ENCODE measurements at places on chromosomes 5 and 9. TPM values are rescaled to one million over a fixed set of nuclear protein-coding genes. Genes with fewer than 3 reads are reported as not detected.

GRCh38 chr5:51960617-51961121 is 577.4 kb downstream of the ISL1 start:
- DNase-seq, result no peak

ANKRD34B gene
- total RNA-seq, result not detected

DNA sequence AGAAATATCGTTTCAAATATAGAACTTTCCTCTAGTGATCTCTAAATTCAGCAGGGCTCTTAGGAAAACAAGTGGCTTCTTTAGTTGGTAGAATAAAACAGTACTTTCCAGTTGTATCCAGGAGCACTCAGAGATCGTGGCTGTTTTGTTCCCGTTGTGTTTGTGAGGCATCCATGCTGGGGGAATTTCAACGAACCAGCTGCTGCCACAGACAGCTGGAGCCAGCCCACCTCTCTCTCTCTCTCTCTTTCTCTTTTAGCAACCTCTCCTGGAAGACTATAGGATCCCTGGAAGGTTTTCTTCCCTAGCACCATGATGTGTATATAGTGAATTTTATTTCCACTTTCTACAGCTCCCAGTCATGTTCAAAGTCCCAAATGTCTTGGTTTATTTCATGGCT is 1116.0 kb upstream of the SEMA6A start:
- DNase-seq, result no peak

- DNase-seq, result no peak
Observed at GRCh38 chr5:154394307-154394706, 51.5 kb upstream of the SAP30L start.

- DNase-seq, result no peak
Observed at GRCh38 chr9:125355601-125356000, 94.0 kb downstream of the GAPVD1 start.

DNA sequence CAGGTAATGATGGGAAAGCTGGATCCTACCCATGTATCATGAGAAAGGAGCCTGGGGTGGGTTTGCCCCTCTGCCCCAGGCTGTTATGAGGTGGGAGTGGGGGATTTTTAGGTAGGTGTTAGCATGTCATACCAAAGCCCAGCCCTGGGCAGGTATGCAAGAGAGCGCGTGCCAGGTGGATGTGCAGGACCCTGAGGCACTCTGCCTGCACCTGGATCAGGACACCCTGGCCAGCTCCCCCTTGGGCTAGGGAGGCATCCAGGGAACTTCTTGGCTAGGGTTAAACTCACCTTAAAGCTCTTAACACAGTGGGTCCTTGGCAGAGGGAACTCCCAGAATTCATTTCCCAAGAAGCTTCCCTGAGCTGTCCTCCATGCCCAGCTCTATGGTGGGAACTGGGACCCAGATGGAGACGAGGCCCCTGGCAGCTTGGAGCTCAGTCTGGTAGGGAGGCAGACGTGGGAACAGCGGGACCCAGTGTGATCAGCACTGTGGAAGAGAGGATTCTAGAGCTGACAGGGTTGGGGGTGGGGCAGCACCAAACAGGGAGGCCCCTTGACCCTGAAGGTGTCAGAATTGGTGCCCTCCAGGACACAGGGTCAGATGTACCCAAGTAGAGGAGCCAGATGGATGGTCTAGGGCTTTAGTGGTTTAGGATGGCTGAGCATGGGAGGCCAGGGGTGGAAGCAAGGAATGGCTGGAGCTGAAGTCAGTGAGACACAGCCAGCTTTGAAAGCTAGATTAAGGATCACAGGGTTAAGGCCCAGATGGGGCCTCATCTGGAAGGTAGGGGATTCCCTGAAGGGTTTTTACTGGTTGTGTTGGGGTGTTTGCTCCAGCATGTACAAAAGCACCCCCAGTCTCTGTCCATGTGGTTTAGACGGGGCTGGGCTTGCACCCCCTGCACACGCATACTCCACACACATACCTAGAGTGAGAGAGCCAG is 2.2 kb upstream of the PRR7 start:
- DNase-seq, result no peak

DNA sequence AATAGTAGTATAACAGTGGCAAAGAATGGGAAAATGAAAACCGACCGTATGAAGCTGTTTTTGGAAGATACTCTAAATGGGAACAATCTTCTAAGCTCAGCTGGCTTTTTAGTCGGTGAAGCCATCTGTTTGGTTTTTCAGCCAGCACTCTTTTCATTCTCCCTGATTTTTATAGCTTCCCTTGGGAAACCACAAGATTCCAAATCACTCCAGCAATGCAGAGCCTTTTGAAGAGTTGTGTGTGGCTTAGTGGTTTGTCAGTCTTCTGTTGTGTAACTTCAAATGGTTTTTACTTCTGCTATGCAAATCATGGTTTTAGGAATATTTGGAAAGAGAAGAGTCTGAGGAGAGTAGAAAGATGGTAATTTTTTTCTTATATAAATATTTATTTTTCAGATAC is 180.7 kb downstream of the KDM4C start:
- DNase-seq, result no peak

DNA sequence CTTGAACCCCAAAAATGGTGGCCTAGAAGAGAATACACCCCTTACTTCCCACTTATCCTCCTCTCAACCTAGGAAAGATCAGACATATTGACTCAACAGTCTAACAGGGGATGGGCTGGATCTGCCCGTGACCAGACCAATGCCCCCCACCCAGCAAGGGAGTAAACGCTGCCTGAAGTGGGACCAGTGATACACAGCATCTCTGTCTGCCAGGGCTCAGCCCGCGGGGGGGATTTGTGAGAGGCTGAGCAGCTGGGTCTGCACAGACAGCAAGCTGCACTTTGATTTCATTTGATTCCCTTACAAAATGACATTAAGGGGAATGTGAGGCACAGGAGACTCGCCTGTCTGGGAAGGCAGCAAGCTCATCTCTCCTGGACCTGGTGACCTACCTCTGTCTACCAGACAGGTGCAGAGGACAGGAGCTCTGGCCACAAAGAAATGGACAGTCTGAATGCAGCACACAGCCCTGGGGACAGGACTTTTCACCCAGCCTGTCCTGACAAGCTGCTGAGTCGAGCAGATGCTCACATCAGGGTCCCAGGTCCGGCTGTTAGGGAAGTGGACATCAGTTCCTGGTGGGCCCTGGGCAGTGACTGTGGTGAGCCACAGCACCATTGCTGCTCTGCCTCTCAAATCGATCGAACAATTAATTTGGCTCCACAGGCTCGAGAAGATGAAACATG is 79.9 kb downstream of the RGS3 start:
- peak; percentile 56 for DNase-seq

PDGFRB gene
- total RNA-seq, result 341 TPM

- no peak for DNase-seq
Observed at GRCh38 chr5:33272288-33272687, 168.5 kb upstream of the TARS1 start.

GRCh38 chr5:167786871-167787578 is 504.4 kb upstream of the WWC1 start:
- DNase-seq, result no peak

SLC4A9 gene
- total RNA-seq, result not detected

DNA sequence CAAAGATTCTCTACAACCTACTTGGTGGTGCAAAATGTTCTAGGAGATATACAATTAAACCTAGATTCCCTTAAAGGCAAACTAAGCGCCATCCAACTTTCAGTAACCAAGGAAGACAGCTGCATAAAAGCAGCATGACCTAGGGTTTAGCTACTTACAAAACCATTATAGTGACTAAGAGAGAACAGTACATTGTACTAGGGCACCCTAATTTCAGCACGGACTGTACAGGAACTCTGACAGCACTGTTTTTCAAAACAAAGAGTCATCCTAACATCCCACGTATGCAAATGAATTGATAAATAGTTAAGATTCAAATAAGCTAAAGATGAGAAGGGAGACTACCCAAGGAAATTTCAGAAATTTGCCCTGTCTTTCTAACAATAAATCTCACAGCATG is 30.0 kb downstream of the STRBP start:
- DNase-seq, result no peak

DNA sequence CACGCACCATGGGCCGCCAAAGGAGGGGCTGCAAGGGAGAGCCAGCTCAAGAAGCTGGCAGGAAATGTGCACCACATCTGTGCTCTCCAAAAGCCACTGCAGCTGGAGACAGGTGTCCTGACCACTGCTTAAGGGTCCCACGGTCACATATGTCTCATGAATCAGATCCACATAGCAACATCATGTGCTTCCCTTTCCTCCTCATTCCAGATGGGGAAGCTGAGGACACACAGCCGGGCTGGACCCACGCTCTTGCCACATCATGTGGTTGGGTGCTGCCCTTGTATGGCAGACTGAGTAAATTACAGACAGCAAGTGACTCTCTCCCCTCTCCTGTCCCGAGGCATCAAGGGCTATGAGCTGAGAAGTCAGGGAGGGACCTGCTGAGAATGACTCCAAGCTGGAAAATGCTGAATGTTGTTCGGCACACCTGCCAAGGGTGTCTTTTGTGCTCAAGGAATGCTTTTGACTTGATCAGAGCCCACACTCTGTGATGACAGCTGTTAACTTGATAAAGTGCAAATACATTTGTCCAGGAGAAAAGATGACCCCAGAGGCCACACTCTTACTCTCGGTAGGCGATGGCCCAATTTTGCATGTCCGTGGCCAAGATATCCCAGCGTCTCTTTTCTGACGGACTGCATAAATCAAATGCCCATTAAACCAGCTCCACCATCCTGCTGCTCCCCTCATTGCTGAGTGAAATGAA is 58.2 kb downstream of the NSUN2 start:
- DNase-seq, result no peak

DNA sequence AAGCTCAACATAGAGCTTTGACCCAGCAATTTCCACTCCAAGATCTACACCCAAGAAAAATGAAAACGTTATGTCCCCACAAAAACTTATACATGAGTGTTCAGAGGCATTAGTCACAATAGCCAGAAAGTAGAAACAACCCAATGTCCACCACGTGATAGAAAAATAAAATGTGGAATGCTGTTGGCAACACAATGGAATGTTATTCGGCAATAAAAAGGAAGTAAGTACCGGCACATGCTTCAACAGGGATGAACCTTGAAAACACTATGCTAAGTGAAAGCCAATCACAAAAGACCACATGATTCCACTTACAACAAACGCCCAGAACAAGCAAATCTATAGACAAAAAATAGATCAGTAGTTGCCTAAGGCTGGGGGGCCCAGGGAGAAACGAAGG is 6.0 kb downstream of the UBQLN1 start:
- DNase-seq, result no peak

DNA sequence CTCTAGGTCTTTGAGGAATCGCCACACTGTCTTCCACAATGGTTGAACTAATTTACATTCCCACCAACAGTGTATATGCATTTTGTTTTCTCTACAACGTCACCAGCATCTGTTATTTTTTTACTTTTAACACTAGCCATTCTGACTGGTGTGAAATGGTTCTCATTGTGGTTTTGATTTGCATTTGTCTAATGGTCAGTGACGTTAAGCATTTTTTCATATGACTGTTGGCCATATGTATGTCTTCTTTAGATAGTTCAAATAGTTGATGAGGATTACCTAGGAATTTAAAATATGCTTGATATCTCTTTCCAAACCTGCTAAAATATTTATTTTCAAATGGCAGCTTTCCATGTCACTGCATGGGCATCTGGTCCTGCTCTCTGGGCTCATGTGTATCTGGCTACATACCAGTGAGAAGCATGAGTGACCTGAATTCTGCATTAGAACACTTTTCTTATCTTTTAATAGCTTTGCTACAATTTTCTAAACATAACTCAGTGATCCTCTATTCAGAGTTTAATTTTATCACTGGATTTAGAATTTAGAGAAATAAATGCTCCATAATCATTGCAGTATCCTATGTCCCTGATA is 95.8 kb upstream of the ADAMTS16 start:
- no peak for DNase-seq

PROB1 gene
- 4.3 TPM for total RNA-seq

DNA sequence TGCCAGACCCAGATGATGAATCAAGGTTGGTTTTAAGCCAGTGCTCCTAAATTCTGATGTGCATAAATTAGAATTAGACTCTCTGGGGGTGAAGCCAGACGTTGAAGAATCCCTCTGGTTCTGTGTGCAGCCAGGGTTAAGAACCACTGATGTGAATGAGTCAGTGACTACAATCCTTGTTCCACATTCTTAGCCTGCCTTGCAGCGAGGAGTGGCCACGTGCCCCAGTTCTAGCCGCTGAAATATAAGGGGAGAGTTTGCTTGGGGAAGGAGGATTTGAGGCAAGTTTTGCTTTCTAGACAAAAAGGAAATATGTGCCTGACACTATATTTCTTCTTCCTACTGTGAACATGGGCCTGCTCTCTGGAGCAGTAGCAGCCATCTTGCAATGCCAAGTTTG is 34.2 kb upstream of the MSH3 start:
- DNase-seq, result no peak

DNA sequence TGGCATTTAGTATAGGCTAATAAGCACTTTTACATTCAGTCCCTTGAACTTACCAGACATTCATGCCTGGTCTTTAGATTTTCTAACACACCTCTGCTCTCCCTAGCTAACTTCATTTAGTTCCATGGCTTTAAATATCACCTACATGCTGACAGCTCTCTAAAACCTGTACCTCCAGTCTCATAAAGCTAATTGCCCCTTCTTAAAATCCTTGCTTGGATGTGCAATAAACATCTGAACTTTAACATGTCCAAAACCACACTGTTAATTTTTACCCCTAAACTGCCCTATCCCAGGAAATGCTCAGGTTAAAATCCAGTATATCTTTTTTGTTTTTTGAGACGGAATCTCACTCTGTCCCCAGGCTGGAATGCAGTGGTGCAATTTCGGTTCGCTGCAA is 139.8 kb downstream of the CPLANE1 start:
- DNase-seq, result no peak

GRCh38 chr5:1101961-1102713 is 9.7 kb downstream of the SLC12A7 start:
- no peak for DNase-seq

RETREG1 gene
- total RNA-seq, result 2.9 TPM

Data from ascending aorta (tissue), 2 donors.